ENCODE measurements at places on chromosomes 7 and 10. TPM values are rescaled to one million over a fixed set of nuclear protein-coding genes. Genes with fewer than 3 reads are reported as not detected.

The C10orf67 gene
- polyA plus RNA-seq, result not detected

The MAPK8 gene
- 18.4 TPM for polyA plus RNA-seq

The SPAG6 gene
- 0.11 TPM for polyA plus RNA-seq

The LOXL4 gene
- polyA plus RNA-seq, result 0.03 TPM

The ARID5B gene
- polyA plus RNA-seq, result 2.5 TPM

The MOGAT3 gene
- not detected for polyA plus RNA-seq

The C10orf143 gene
- 11.6 TPM for polyA plus RNA-seq

The KCNIP2 gene
- polyA plus RNA-seq, result not detected

The DGKI gene
- polyA plus RNA-seq, result not detected

The TDRD1 gene
- not detected for polyA plus RNA-seq

The CTAGE6 gene
- not detected for polyA plus RNA-seq

The CCDC172 gene
- polyA plus RNA-seq, result not detected

The TMEM229A gene
- not detected for polyA plus RNA-seq

The SHTN1 gene
- polyA plus RNA-seq, result 14.4 TPM

The ARF5 gene
- 546 TPM for polyA plus RNA-seq

The ARHGAP12 gene
- 4.7 TPM for polyA plus RNA-seq

The ITPRID1 gene
- not detected for polyA plus RNA-seq

The ANKRD1 gene
- polyA plus RNA-seq, result not detected

The ZNF487 gene
- 15.6 TPM for polyA plus RNA-seq

The CLRN3 gene
- polyA plus RNA-seq, result 0.16 TPM

The WNT8B gene
- polyA plus RNA-seq, result not detected

The TFEC gene
- 55.9 TPM for polyA plus RNA-seq

The ATOH7 gene
- polyA plus RNA-seq, result not detected

The PDGFA gene
- polyA plus RNA-seq, result not detected

Data from CD14-positive monocyte (primary cell).